ENCODE measurements at places on chromosomes 5 and 9.

GRCh38 chr9:131776473-131776872 lies 36.6 kb upstream of the RAPGEF1 start:
- DNase-seq, result no peak

GRCh38 chr5:120604884-120605283 lies 140.8 kb downstream of the PRR16 start:
- DNase-seq, result no peak

DNA sequence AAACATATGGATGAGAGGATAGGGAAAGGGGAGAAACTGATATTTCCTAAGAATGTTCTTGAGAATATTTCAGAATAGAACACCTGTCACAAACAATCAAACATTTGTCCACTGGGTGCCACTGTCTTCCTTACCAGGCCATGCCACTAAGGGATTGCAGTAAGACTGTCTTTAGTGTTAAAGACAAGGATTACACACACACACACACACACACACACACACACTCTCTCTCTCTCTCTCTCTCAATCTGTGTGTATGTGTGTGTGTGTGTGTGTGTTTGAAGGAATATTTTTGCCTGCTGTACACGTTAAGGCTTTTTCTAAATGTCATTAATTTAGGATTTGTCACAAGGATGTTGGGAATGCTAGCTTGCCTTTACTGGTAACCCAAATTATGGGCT lies 54.4 kb downstream of the CCDC192 start:
- DNase-seq, result no peak

DNA sequence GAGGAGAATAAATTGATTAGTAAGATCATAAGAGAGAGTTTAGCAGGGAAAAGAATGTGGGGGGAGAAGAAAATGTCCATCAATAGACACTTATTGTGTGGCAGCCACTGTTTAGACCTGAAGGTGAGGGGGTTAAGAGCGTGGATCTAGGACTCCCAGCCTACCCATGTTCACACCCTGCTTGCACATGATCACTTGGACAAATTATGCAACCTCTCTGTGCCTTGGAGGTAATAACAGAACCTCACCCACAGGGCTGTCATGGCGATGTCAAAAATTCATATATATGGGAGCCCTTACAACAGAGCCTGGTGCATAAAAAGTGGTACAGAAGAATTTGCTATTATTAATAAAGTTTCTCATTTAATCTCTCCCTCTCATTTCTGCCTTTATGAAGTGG lies 86.0 kb upstream of the EQTN start:
- DNase-seq, result no peak

GRCh38 chr9:129289883-129290282 lies 111.8 kb upstream of the IER5L start:
- no peak for DNase-seq

- no peak for DNase-seq
Measured at GRCh38 chr5:82798676-82799075, 278.5 kb downstream of the TMEM167A start.

- DNase-seq, result no peak
Measured at GRCh38 chr5:73950912-73951430, 325.0 kb downstream of the ARHGEF28 start.

GRCh38 chr9:6567140-6567591 lies 78.4 kb downstream of the GLDC start:
- DNase-seq, result no peak

GRCh38 chr9:106417685-106418084 lies 445.3 kb upstream of the ZNF462 start:
- DNase-seq, result no peak

DNA sequence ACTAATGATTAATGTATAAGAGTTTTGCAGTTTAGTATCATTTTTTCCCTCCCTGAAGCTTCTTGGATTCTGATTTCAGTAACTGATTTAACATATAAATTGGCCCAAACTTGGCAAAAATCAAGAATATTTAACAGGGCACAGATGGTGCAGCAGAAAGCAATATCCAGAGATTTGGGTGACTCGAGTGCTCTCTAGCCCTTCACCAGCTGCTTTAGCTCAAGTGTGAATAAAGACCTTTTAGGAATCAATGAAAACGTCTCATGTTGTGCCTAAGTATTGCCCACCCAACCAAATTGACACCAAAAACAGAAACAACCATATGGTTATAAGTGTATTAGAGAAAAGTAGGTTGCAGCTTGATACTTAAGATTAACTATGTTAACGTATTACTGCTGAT lies 933.4 kb upstream of the PTPRD start:
- no peak for DNase-seq

DNA sequence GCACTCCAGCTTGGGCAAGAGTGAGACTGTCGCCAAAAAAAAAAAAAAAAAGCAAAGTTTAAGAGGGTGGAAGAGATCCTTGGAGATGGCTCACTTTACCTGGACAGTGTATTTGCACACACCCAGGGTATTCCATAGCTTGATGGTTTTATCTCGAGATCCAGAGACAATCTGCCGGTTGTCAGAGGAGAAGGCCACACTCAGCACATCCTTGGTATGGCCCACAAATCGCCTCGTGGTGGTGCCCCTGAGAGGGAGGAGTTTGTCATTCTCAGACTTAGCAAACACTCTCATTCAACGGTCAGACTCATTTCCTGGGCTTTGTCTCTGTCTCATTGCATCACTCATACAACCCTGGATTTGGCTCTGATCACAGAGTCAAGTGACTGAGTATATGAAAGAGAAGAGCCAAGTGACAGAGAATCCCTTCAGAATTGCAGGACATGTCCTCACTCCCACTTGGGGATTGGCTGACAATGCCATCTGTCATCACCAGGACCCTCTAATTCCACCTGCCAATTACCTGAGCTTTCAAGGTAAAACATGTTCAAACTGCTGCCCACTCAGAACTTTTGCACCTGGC lies 2.2 kb downstream of the RACK1 start:
- no peak for DNase-seq

DNA sequence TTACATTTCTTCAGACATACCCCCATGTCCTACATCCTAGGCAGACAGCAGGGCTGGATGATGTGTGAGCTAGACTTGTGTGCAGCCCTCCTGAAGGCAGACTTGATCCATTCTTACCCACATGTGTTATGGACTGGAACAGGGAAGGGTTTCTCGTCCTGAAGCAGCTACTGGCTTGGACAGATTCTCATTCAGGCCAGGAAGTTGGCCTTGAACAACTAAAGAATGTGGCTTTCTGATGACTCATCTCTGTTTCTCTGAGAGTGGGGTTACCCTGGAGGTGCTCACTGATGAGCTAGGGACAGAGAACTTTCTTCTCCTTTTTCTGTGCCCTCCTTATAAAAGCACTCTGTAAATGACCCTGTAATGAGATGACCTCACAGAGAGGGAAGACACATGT lies 246.5 kb downstream of the PCSK5 start:
- DNase-seq, result no peak

- no peak for DNase-seq
Measured at GRCh38 chr5:92835712-92836111, 745.3 kb downstream of the NR2F1-AS1 start.

- DNase-seq, result no peak
Measured at GRCh38 chr9:18909140-18910018, 123.6 kb downstream of the SAXO1 start.

- no peak for DNase-seq
Measured at GRCh38 chr9:125440411-125440810, 178.8 kb downstream of the GAPVD1 start.
